ENCODE measurements at places on chromosomes 12 and 14. TPM values are rescaled to one million over a fixed set of nuclear protein-coding genes. Genes with fewer than 3 reads are reported as not detected.

TAS2R14 gene
- 2.6 TPM for polyA plus RNA-seq

CLEC12A gene
- polyA plus RNA-seq, result 2.2 TPM

C12orf54 gene
- polyA plus RNA-seq, result not detected

SPIC gene
- polyA plus RNA-seq, result not detected

BICDL1 gene
- polyA plus RNA-seq, result 42.5 TPM
